ENCODE measurements at places on chromosomes 6 and 20. TPM values are rescaled to one million over a fixed set of nuclear protein-coding genes. Genes with fewer than 3 reads are reported as not detected.

GRCh38 chr20:57672953-57673575 is 36.8 kb downstream of the PMEPA1 start:
- DNase-seq = no peak

DNA sequence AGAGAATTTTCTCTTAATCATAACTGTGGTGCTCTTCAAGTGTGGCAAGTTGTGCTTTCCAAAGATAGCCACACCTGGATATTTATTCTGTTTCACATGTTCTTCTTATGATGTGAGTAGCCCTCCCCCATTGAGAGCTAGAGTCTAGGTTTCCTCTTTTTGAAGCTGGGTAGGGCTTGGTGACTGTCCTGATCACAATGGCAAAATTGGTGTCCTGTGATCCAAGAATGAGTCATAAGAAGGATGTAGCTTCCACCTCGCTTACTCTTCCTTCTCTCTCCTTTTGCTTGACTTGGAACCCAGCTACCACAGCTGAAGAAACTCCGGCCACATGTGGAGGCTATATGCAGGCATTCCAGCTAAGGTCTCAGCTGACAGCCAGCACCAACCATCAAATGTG is 7.4 kb upstream of the IGF2R start:
- DNase-seq = no peak

- DNase-seq = no peak
Measured at GRCh38 chr6:158408552-158409130, 96.4 kb downstream of the TULP4 start.

DNA sequence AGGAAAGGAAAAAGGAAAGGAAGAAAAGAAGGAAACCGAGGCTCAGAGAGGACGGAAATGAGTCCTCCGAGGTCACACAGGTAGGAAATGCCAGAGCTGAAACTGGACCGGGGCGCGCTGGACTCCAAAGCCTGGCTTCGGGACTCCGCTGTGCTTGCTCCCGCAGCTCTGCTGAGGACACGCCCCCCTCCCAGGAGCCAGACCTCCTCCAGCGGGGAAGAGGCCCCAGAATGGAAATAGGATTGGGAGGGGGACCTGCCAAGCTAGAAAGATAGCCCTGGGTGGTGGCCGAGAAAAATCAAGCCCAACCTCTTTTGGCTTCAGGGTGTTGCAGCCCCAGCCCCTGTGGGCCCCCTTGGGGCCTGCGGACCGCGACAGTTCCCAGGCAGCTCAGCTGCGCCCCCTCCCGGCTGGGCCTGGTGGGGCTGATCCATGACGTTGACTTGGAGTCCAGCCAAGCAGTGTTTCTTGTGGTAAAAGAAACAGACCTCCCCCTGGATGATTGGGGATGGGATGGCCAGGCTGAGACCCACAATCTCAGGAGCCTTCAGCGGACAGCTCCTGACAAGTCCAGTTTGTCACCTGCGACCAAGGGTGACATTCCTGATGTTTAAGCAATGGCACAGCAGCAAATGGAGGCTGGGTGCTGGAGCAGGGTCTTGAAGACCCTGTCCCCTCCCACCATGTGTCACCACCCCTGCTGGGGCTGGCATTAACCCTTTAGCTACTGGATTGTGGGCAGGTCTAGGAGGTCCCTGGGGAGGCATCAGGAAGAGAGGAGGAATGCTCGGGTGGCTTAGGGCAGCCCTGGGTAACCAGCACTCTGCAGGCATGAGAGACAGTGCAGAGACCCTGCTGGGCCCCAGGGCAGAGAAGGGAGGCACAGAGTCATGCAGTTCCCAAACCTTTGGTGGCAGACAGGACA is 55.4 kb downstream of the RIPOR3 start:
- DNase-seq = peak; percentile 29

DNA sequence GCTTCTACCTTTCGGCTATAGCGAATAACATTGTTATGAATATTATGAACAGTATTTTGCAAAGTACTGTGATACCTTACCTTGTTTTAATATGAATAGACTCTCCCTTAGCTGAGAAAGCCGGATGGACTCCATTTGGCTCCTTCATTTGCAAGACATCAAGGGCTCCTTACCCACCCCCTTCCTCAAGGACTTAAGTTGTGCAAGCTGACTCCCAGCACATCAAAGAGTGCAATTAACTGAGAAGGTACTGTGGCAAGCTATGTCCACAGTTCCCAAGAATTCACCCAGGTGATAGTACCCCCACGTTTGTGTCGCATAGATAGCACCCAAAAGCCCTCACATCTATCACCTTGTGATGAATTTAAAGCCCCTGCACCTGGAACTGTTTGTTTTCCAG is 11.2 kb downstream of the CST5 start:
- DNase-seq = no peak

GRCh38 chr6:125795301-125795700 is 4.5 kb downstream of the NCOA7 start:
- no peak for DNase-seq

Gene FOXA2
- not detected for total RNA-seq

Gene RIMS4
- total RNA-seq = not detected

Gene CRISP2
- not detected for total RNA-seq
